ENCODE measurements at places on chromosomes 3 and 15. TPM values are rescaled to one million over a fixed set of nuclear protein-coding genes. Genes with fewer than 3 reads are reported as not detected.

NME9 gene
- total RNA-seq, result not detected

RABL3 gene
- total RNA-seq, result 28.8 TPM

ADAMTS7 gene
- 0.23 TPM for total RNA-seq

TPRG1 gene
- total RNA-seq, result 3.0 TPM

C3orf80 gene
- 0.09 TPM for total RNA-seq

- peaks cover 19% of the 10 kb centered on the region for H3K4me1 ChIP-seq
- H3K27me3 ChIP-seq, result peaks cover 55% of the 10 kb centered on the region
- H3K36me3 ChIP-seq, result no peaks in the 10 kb centered on the region
- no peak overlapping the region for H3K27ac ChIP-seq
- H3K4me3 ChIP-seq, result peak overlapping the region; percentile 2
Measured at GRCh38 chr3:192915304-192915703, 2.4 kb downstream of the MB21D2 start.

- peaks cover 11% of the 10 kb centered on the region for H3K27me3 ChIP-seq
- no peak overlapping the region for H3K27ac ChIP-seq
- H3K4me1 ChIP-seq, result no peaks in the 10 kb centered on the region
- no peaks in the 10 kb centered on the region for H3K36me3 ChIP-seq
- no peak for DNase-seq
- no peak overlapping the region for H3K4me3 ChIP-seq
Measured at GRCh38 chr3:100864471-100865250, 128.6 kb downstream of the ABI3BP start.

GRCh38 chr15:66748708-66749035, 46.6 kb downstream of the SMAD6 start:
- H3K36me3 ChIP-seq, result no peaks in the 10 kb centered on the region
- peaks cover 9% of the 10 kb centered on the region for H3K4me1 ChIP-seq
- no peak overlapping the region for H3K27ac ChIP-seq
- no peaks in the 10 kb centered on the region for H3K27me3 ChIP-seq

- peaks cover 14% of the 10 kb centered on the region for H3K27me3 ChIP-seq
- H3K4me3 ChIP-seq, result no peak overlapping the region
- DNase-seq, result no peak
- H3K36me3 ChIP-seq, result no peaks in the 10 kb centered on the region
Measured at GRCh38 chr3:140292684-140293083, 357.7 kb downstream of the CLSTN2 start.

- no peaks in the 10 kb centered on the region for H3K27me3 ChIP-seq
- H3K36me3 ChIP-seq, result peaks cover 19% of the 10 kb centered on the region
Measured at GRCh38 chr3:169792359-169792758, 19.2 kb downstream of the MYNN start.

DNA sequence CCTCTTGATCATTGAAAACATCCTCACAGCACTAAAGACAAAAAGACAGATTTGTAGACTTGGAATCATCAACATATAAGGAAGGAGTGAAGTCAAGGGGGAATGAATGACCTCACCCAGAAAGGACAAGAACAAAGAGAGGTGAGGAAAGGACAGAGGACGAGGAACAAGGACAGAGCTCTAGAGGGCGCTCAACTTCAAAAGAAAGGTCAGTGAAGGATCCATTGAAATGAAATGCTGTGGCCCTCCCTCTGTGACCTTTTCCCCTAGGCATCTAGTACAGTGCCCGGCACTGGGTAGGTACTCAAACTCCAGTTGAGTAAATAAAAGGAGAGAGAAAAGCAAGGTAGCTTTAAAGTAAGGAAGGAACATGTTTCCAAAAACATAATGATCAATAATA, 2.6 kb downstream of the ATP8B4 start:
- no peak overlapping the region for H3K4me3 ChIP-seq
- H3K36me3 ChIP-seq, result peaks cover 4% of the 10 kb centered on the region
- H3K4me1 ChIP-seq, result peaks cover 15% of the 10 kb centered on the region
- H3K27ac ChIP-seq, result no peak overlapping the region

GRCh38 chr3:182092662-182093262, 381.0 kb downstream of the SOX2 start:
- no peak overlapping the region for H3K4me3 ChIP-seq
- DNase-seq, result no peak
- no peaks in the 10 kb centered on the region for H3K36me3 ChIP-seq
- H3K4me1 ChIP-seq, result no peaks in the 10 kb centered on the region

Data from activated CD8-positive, alpha-beta T cell treated with anti-CD3 and anti-CD28 coated beads for 36 hours (primary cell).